ENCODE measurements at places on chromosomes 16 and 17.

DNA sequence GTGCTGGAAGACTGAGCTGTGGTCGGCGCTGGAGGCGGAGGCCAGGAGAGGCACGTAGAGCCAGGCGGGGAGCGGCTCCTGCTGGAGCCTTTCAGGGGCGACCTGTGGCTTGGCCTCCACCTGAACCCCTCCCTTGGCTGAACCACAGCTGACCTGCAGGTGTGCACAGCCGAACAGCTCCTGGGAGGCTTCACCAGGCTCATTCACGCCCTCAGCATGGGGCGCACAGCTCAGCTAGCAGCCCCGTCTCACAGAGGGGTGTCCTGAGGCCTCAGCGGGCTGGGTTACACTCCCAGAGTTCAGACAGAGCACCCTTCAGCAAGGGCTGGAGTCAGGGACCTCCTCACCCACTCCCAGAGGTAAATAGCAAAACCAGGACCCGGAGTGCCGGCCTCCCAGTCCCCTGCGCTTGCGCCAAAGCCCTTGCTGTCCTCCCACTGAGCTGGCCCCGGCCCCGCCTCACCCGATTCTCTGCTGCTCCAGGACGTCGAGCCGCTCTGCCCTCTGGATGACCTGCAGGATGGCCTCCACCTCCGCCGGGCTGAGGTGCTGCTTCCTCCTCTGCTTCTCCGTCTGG is 31.7 kb downstream of the RPH3AL start:
- no peak for DNase-seq

DNA sequence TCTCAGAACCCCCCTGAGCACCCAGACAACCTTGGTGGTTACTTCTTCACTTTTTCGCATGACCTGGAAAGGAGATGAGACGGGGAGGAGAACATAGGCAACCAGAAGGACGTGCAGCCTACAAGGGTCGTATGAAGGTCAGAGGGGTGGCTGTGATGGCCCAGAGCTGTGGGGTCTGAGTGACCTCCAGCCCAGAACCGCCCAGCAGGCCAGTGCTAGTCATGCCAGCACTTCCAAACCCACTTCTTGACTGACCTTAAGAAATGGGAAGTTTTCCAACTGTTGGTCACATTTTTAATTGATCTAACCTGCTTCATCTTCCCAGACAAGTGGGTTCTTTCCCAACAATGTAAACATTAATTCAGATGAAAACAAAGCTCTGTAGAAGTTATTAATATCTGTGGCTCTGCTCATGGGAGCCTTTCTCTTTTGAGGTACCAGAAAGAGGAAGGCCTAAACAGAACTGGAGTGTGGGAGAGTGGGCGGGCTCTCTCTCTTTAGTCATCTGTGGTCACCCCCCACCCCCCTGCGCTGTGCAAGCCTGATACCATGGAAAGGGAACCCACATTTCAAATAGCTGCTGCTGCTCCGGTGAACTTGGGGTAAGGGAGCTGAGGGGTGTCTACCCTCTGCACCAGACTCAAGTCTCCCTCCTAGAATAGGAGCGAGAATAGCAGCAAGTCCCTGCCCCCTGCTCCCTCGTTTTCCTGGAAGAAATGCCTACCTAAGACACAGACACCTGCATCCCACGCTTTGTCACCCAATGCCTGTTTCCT is 101.6 kb downstream of the RAB11FIP4 start:
- DNase-seq: no peak

- no peak for DNase-seq
These were observed 33.6 kb upstream of the CACNG4 start for GRCh38 chr17:66930933-66931332.

DNA sequence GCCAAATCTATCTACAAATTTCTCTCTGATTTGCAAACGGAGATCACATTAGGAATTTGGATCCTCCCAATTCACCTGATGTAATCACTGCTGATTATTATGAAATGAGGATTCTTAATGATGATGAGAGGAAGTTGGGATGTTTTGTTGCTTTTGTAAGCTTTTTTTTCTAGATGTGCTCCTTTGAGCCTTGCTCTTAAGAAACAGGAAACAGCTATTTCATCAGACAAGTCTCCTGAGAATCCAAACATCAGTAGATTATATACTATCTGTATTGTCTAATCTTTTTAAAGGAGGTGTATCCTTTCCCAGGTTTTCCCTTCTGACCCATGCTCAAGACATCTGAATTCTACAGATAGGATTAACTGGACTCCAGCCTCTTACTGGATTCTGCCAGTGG is 73.3 kb downstream of the KIF2B start:
- no peak for DNase-seq

DNA sequence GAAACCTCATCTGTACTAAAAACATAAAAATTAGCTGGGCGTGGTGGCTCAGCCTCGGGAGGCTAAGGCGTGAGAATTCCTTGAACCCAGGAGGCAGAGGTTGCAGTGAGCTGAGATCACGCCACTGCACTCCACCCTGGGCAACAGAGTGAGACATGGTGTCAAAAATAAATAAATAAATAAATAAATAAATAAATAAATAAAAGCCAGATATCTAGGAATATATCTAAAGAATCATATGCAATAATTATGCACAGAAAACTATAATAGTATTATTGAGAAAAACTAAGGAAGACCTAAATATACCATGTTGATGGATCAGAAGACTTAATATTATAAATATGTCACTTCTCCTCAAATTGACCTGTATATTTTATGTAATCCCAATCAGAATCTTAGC is 37.0 kb downstream of the TMC7 start:
- DNase-seq: no peak

- DNase-seq: no peak
These were observed 1153.4 kb downstream of the CDH8 start for GRCh38 chr16:60882816-60883215.

DNA sequence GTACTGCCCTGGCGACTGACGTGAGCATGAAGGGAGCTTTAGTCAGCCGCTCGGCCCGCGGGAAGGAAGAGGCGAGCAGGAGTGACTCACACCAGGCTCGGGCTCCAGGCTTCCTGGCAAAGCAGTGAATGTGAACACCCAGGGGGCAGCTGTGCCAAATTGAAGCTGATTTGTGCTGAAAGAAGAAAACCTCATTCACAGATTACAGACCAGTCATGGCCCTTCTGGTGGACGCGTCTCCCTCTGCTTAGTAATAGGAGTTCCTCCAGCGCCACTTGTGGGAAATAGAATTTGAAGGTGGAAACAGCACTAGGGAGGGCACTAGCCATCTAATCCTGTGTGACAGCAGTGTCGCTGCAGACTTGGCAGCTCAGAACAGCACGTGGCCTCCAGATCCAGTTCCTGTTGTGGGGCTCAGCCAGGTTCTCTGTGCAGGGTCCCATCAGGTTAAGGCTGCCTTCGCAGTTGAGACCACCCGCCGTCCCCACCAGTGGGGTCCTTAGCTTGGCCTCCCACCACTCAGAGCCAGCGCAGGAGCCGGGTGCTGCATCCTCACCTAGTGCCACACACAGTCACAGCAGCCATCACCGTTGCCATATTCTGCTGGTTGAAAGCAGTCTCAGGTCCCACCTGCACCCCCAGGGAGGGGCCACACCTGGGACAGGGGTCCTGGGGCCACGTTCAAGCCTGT is 164.5 kb upstream of the CHMP6 start:
- no peak for DNase-seq

- DNase-seq: no peak
These were observed 51.7 kb downstream of the PLXDC1 start for GRCh38 chr17:39099663-39100286.

- DNase-seq: no peak
These were observed 5.0 kb downstream of the CARHSP1 start for GRCh38 chr16:8863594-8864424.

DNA sequence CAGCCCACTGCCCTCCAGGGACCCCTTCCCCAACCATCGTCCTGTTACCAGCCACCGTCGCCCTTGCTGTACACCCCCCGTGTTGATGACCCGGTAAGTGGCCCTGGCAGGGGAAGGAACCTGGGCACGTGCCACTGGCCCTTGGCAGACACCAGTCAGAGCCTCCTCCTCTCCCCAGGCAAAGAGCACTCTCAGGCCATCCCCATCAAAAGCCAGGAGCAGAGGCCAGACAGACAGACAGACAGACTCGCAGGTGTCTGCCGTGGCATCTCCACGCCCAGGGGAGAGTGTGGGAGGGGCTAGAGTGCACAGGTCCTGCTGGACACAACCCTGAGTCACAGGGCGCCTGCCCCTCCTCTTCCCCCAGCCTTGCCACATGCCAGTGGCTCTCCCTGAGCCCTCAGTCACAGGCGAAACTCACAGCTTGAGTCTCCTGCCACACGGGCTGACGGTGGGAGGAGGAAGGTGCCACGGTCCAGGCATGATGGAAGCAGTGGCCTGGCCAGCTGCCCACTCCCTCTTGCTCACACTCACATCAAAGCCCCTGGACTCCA is 7.8 kb downstream of the CLCN7 start:
- no peak for DNase-seq

- DNase-seq: no peak
These were observed 63.6 kb downstream of the NUP93 start for GRCh38 chr16:56793492-56793891.

DNA sequence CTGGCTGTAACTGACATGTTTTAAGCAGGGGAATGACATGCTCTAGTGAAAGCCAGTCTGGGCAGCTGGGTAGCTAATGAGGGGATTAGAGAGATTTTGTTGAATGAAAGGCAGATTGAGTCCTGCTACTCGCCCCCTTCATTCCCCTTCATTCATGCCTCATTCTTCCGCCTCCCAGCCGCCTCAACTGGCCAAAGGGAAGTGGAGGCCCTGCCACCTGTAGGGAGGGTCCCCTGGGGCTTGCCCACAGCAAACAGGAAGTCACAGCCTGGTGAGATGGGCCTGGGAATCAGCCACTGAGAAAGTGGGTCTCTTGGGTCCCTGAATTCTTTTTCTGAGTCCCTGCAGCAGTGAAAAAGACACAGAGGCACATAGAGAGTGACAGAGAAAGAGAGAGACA is 1.1 kb upstream of the CD19 start:
- DNase-seq: peak; percentile 50

- DNase-seq: peak; percentile 94
These were observed at the start of gene ARL2BP for GRCh38 chr16:57244767-57245471. TSS of gene ARL2BP (plus strand) at chr16:57245259. CDS start at chr16:57245368, 109 bp downstream.

- no peak for DNase-seq
These were observed 24.8 kb downstream of the STH start for GRCh38 chr17:46023783-46024388.

DNA sequence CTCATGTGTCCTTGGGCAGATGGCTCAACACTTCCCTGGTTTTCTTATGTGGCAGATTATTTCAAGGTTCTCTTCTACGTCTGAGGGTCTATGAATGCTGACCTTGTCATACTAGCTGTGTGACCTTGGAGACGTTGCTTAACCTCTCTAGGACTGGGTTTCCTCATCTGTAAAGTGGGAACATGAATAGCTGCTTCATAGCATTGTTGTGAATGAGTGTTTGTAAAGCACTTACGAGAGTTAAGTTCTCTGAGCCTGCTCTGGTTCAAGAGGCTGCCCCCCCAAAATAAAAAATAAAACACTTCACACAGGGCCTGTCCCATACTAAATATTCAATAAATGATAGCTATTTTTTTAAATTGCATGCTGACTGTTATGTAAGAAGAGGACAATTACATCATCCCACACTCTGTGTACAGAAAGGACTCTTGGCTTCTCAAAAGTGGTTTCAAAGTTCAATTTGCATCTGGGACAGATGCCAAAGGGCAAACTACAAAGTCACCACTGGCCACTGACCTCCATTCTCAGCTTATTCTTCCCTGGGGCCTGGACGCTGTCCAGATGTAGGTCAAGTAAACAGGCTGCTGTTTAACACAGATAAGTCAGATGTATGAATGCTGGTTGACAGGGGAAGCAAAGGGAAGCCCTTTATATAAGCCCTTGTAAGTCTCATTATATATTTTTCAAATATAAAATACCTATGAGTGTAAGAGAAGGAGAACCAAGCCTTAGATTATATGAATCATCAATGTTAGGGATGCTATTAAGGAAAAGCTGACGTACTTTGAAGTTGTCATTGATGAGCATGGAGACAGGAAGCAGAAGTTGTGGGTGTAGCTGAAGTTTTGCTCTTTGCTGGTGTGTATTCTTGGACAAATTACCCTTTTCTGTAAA is 15.4 kb upstream of the NDEL1 start:
- no peak for DNase-seq

- no peak for DNase-seq
These were observed 78.2 kb upstream of the RNU2-1 start for GRCh38 chr17:43312011-43312410.

- DNase-seq: no peak
These were observed 4.5 kb upstream of the NAT9 start for GRCh38 chr17:74780443-74781238.

- DNase-seq: no peak
These were observed 63.7 kb downstream of the SIAH1 start for GRCh38 chr16:48321317-48322036.

- DNase-seq: peak; percentile 51
These were observed 26.2 kb upstream of the PIK3R5 start for GRCh38 chr17:8991514-8992285.

- no peak for DNase-seq
These were observed 40.9 kb downstream of the SLFN5 start for GRCh38 chr17:35283767-35284166.

DNA sequence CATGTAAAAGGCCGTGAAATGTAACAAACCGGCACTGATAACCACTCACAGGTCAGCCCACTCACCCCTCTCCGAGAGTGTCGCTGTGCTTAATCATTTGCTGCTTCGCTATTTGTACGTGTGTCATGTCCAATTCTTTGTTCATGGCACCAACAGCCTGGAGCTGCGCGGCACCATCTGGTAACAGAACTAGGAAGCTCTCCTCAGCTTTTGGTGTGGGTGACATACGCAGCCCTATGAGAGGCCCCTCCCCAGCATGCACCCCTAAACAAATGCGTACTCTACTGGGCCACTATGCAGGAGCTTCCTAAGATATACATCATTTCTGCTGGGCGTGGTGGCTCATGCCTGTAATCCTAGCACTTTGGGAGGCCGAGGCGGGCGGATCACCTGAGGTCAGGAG is 2.3 kb upstream of the PECAM1 start:
- DNase-seq: no peak

DNA sequence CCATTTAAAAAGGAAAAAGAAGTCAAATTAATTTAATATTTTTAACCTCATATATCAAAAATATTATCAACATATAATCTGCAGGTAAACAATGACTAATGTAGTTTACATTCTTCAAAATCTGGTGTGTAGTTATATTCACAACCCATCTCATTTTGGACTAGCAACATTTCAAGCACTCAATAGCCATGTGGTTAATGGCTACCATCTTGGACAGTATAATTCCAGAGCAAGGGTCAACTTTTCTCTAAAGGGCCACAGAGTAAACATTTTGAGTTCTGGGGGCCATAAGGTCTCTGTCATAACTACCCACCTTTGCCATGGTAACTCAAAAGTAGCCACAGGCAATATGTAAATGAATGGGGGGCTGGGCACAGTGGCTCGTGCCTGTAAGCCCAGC is 153.9 kb downstream of the PARN start:
- DNase-seq: no peak

Measured in NCI-H1436 (cell line).